ENCODE measurements at places on chromosomes 11 and 22. TPM values are rescaled to one million over a fixed set of nuclear protein-coding genes. Genes with fewer than 3 reads are reported as not detected.

The IZUMO1R gene
- total RNA-seq, result not detected

The SYT7 gene
- 0.53 TPM for total RNA-seq

The ISX gene
- total RNA-seq, result not detected

The IRAG1 gene
- total RNA-seq, result 3.6 TPM

The RFPL3 gene
- not detected for total RNA-seq

The SELENOH gene
- 86.4 TPM for total RNA-seq

The MOV10L1 gene
- total RNA-seq, result 0.23 TPM

The HTR3B gene
- total RNA-seq, result not detected

The MMP13 gene
- not detected for total RNA-seq

The OR4D6 gene
- not detected for total RNA-seq

The GGTLC2 gene
- total RNA-seq, result not detected

The PDGFD gene
- total RNA-seq, result 61.0 TPM

The SCGB1C1 gene
- not detected for total RNA-seq

The PARVB gene
- total RNA-seq, result 45.6 TPM

Measured in smooth muscle cell of the coronary artery (primary cell).